ENCODE measurements at places on chromosomes 2 and 18. TPM values are rescaled to one million over a fixed set of nuclear protein-coding genes. Genes with fewer than 3 reads are reported as not detected.

DLGAP1 gene
- not detected for total RNA-seq

C2orf78 gene
- not detected for total RNA-seq

TFCP2L1 gene
- not detected for total RNA-seq

DNAJB2 gene
- total RNA-seq: 55.6 TPM

GAL3ST2 gene
- total RNA-seq: 1.3 TPM

HAAO gene
- total RNA-seq: 5.8 TPM

ATL2 gene
- 57.7 TPM for total RNA-seq

UGT1A5 gene
- not detected for total RNA-seq

DNA sequence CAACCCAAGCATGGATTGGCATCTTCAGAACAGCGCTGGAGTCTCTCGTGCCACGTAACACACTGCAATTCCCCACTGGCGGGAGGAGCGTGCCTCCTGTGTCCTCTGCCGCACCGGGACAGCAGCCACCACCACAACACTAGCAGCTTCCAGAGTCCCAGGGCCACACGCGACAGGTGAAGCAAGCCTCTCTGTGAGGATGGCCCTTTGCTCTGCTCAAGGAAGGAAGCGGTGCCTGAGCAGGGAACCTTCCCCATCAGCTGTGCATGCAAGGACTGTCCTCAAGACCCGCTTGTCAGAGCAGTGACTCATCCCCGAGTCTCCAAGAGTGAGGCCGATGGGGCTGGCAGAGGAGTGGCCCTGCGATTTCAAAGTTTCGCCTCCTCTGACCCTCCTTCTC, 44.0 kb downstream of the TTC32 start:
- H3K27me3 ChIP-seq: peaks cover 14% of the 10 kb centered on the region
- no peaks in the 10 kb centered on the region for H3K36me3 ChIP-seq
- no peak overlapping the region for H3K27ac ChIP-seq
- DNase-seq: no peak
- H3K4me3 ChIP-seq: no peak overlapping the region

DNA sequence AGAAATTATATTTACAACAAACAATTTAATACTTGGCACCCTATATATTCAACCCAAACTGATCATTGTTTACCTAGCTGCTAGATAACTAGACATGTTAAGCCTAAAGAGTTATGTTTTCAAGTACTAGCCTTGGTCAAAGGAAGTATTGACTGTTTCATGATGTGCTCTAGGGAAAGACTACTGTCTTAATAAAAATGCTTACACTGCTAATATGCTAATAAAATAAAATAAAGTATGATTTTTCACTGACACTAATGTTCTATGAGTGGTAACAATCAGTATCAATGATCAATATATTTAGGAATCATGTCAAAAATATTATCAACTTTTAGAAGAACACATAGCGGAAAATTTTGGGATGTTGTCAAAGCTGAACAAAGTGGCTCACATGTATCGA, 225.5 kb downstream of the OSR1 start:
- H3K4me1 ChIP-seq: no peaks in the 10 kb centered on the region
- H3K4me3 ChIP-seq: no peak overlapping the region
- no peak overlapping the region for H3K27ac ChIP-seq

- H3K27ac ChIP-seq: no peak overlapping the region
- H3K36me3 ChIP-seq: no peaks in the 10 kb centered on the region
- H3K27me3 ChIP-seq: no peaks in the 10 kb centered on the region
- no peak for DNase-seq
Measured at GRCh38 chr2:2558476-2558875, 227.4 kb upstream of the MYT1L start.

DNA sequence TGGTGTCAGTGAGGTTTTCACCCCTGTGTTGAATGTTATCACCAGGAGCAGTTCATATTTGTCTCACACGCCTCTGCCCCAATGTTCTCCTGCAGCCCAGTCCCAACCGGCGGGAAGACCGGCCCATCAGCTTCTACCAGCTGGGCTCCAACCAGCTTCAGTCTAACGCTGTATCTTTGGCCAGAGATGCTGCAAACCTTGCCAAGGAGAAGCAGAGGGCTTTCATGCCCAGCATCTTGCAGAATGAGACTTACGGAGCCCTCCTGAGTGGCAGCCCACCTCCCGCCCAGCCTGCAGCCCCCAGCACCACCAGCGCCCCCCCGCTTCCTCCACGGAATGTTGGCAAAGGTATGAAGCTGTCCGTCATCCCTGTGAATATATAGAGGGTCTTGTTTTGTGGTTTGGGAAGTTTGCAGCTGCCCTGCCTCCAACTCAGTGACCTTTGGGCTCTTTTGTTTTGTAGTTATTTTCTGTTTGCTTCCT, 35.1 kb downstream of the ITGB1BP1 start:
- no peak for DNase-seq
- no peak overlapping the region for H3K4me3 ChIP-seq
- H3K4me1 ChIP-seq: no peaks in the 10 kb centered on the region
- no peak overlapping the region for H3K27ac ChIP-seq
- H3K27me3 ChIP-seq: no peaks in the 10 kb centered on the region
- no peaks in the 10 kb centered on the region for H3K36me3 ChIP-seq

DNA sequence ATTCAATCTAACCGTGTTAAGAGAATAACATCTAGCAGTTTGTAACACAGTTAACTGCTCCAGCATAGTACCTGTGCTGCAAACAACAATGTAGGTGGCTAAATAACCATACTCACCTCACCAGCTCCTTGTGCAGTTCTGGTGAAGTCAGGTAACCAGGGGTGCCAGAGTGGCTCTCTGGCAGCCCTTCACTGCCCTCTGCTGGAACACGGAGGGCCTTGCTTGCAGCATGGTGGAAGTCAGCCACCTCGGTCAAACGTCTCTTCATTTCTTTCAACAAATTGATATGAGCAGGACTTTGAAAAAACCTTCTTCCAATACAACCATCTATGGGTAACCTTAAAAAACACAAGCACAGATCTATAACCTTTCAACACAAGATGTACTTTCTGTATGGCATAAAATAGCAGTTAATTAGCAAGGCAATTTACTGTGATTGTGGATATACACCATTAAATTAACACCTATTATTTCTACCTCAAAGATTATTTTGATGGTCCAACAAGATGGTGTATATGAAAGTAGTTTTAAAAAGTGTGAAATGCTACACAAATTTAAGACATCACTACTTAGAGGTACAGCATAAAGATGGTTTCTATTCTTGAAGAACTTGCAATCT, 56.6 kb downstream of the EPG5 start:
- H3K4me1 ChIP-seq: no peaks in the 10 kb centered on the region
- H3K36me3 ChIP-seq: peaks cover 50% of the 10 kb centered on the region

DNA sequence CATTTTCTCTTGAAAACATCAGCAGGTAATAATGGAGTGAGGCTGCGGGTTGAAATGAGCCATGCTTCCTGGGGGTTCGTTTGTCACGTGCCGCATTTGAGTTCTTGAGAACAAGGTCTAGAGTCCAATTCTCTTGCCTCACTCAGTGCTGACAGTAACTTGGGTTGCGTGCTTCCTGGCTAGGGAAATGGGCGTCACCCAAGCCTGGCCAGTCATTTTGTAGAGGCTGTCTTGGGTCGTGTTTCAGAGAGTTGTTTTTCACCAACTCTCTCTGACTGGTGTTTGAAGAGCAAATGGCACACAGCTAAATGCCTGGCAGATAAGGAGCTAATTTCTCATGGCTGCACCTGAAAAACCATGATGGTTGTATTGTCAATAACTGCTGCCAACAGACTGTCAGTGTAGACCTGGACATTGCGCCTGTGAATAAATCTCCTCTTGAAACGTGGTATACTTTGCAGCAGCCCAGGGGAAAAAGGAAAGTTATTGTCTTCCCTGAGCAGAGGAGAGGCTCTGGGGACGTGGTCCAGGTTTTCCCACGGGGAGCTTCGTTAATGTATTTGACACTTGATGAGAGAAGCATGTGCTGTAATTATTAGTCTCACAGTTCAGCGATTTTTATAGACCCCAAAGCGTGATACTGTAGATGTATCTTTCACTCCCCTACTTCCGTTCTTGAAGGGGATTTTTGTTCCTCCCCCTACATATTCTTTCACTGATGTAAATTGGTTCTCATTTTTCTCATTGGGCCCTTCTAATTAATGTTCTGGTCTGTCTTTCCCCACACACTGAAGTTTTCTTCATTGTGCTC, 196.0 kb downstream of the FHOD3 start:
- no peaks in the 10 kb centered on the region for H3K36me3 ChIP-seq
- H3K4me3 ChIP-seq: no peak overlapping the region
- no peak overlapping the region for H3K27ac ChIP-seq
- no peak for DNase-seq
- H3K4me1 ChIP-seq: no peaks in the 10 kb centered on the region

DNA sequence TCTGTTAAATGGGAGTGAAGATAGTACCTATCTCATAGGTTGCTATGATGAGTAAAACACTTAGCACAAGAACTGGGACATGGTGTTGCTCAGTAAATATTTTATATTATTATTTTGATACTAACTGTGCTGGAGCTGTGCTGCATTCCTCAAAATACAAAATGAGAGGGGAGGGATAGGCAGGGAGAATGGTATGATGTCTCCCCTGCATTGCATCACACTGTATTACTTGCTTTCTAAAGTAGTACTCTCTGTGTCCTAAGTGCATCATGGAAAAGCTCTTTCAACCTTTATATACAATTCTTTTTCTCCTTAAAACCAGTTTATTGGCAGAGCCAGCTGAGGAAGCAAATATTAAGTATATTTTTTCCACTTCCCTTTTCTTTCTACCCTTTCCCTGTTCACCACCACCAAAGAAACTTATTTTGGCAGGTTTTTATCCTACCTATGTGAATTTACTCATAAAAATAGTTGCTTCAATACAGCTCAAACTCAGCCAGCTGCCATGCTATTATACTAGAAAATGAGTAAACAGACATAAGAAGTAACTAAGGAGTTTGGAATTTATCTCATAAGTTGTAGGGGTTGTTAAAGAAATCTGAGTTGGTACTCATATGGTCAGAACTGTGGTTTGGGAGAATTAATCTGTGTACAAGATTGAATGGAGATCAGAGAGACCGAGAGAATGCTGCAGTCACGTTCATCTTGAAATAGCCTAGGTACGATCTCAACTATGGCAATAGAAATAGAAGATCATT, 60.3 kb downstream of the EHBP1 start:
- DNase-seq: no peak
- no peak overlapping the region for H3K27ac ChIP-seq
- no peaks in the 10 kb centered on the region for H3K36me3 ChIP-seq
- no peak overlapping the region for H3K4me3 ChIP-seq
- no peaks in the 10 kb centered on the region for H3K4me1 ChIP-seq

DNA sequence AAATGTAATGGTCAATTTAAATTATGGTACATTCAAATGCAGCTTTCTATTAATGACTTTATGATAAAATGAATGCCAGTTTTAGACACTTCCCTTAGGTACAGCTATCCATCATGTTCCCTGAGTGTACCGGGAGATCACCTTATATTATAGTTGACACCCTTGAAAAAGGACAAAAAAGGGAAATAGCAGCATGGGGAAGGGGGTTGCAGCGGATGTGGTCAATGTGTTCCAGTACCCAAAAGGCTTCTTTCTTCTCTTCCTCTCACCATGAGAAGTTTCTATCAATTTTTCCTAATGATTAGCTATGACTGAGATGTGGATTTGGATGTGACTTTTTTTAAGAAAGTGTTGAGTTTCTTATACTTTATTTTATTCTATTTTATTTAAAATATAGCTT, 154.4 kb downstream of the CCDC85A start:
- H3K4me1 ChIP-seq: no peaks in the 10 kb centered on the region
- no peaks in the 10 kb centered on the region for H3K27me3 ChIP-seq
- H3K27ac ChIP-seq: no peak overlapping the region
- no peaks in the 10 kb centered on the region for H3K36me3 ChIP-seq
- H3K4me3 ChIP-seq: no peak overlapping the region
- DNase-seq: no peak

- no peak overlapping the region for H3K27ac ChIP-seq
- DNase-seq: no peak
- H3K4me3 ChIP-seq: no peak overlapping the region
- no peaks in the 10 kb centered on the region for H3K27me3 ChIP-seq
Measured at GRCh38 chr2:162607915-162608314, 230.7 kb downstream of the KCNH7 start.

DNA sequence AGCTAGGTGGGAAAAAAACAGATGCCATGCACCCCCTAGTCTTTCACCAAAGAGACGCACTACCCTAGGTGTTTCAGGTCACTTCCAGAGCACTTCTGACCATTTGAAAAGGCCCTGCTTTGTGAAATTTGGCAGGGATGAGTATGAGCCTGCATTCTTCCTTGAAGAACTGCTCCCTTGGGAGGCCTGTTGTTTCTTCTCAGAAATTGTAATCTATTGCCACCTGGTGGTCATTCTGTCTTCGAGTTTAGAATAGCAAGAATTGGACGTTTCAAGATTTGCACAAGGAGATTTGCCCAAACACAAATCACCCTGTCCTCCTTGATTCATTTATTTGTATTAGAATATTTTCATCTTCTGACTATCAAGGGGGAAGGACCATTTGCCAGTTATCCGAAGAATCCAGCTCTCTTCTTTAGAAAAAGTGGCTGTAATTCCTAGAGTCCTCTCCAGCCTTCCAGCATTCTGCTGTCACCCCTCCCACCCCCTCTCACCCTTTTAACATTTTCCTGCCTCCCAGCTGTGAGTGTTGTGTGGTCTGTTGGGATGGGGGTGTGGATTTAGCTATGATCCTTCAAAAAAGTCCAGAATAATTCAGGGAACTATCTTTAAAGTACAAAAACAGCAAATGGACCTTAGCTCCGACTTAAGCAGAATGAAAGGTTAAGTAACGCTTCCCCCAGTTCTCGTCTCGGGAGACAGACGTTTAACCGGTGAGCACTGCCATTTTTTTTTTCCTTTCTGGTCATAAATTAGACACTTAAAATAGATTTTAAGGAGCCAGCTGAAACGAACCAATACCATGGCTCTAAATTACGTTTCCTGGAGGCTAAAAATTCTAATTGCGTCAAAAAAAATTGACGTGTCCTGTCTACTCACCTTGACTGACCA, 3.7 kb upstream of the GAD1 start:
- H3K27ac ChIP-seq: no peak overlapping the region
- no peak overlapping the region for H3K4me3 ChIP-seq
- no peak for DNase-seq
- peaks cover 43% of the 10 kb centered on the region for H3K27me3 ChIP-seq
- peaks cover 24% of the 10 kb centered on the region for H3K4me1 ChIP-seq

- DNase-seq: no peak
- H3K27ac ChIP-seq: no peak overlapping the region
- no peaks in the 10 kb centered on the region for H3K27me3 ChIP-seq
- no peak overlapping the region for H3K4me3 ChIP-seq
- no peaks in the 10 kb centered on the region for H3K4me1 ChIP-seq
Measured at GRCh38 chr2:220678943-220679342, 893.2 kb downstream of the EPHA4 start.

GRCh38 chr2:239664216-239664810, 263.5 kb upstream of the HDAC4 start:
- no peak overlapping the region for H3K4me3 ChIP-seq
- peaks cover 12% of the 10 kb centered on the region for H3K27me3 ChIP-seq

GRCh38 chr2:179251870-179252269, 12.8 kb downstream of the SESTD1 start:
- no peak overlapping the region for H3K27ac ChIP-seq
- no peak for DNase-seq
- peaks cover 54% of the 10 kb centered on the region for H3K4me1 ChIP-seq
- no peak overlapping the region for H3K4me3 ChIP-seq
- H3K27me3 ChIP-seq: peaks cover 2% of the 10 kb centered on the region

- DNase-seq: no peak
- H3K4me3 ChIP-seq: no peak overlapping the region
- no peaks in the 10 kb centered on the region for H3K4me1 ChIP-seq
- no peaks in the 10 kb centered on the region for H3K27me3 ChIP-seq
- H3K27ac ChIP-seq: no peak overlapping the region
- no peaks in the 10 kb centered on the region for H3K36me3 ChIP-seq
Measured at GRCh38 chr18:73544032-73544431, 603.6 kb downstream of the FBXO15 start.

Data from activated T-helper 2 cell treated with anti-CD3 and anti-CD28 coated beads, Interferon-gamma antibody, Interleukin-2, Interleukin-4, amounts not matched to agents 10 μg/mL and 5 μg/mL and 100 μg/mL, durations not matched to agents 14 hours and 24 hours and 36 hours (primary cell).